ENCODE measurements at places on chromosomes 3 and 15. TPM values are rescaled to one million over a fixed set of nuclear protein-coding genes. Genes with fewer than 3 reads are reported as not detected.

The APOD gene
- not detected for total RNA-seq

GRCh38 chr3:14363991-14364390, 38.4 kb upstream of the SLC6A6 start:
- no peak for DNase-seq

DNA sequence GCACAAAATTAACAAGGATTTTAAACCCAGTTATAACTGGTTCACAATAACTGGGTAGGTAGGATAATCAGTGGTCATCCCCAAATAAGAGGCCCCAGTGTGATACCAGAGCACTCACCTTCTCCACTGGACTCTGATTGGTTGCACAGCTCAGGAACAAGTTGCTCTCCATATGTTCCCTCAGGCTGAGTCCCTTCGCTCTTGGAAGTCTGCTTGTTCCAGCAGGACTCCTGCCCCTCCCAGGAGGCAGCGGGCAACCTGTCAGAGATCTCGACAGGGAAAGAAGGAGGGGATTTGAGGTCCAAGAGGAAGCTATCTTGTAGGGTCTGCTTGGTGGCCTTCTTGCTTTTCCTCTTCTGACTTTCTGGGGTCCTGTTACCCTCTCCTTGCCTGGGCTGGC, 51.6 kb upstream of the HEG1 start:
- DNase-seq, result peak; percentile 18

- DNase-seq, result no peak
Measured at GRCh38 chr15:96047255-96047931, 283.1 kb upstream of the NR2F2 start.

DNA sequence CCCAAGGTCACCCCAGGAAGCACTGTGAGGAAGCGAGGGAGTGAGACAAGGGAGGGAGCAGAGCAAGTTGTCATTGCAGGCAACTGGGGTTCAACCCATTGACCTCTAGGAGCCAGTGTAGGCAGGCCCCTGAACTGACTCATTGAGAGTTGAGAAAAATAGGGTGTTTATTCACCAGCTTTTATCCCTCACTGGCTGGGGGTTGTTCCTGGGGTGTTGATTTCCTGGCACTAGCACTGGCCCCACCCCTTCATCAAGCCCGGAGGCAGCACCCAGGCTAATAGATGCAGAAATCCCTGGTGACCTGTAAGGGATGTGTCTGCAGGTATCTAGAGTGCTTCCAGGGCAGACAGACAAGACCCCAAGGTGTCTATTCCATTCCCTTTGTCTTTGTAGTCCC, 183.9 kb downstream of the ARRDC4 start:
- DNase-seq, result no peak

- DNase-seq, result no peak
Measured at GRCh38 chr3:185759512-185759911, 65.3 kb downstream of the IGF2BP2 start.

- DNase-seq, result no peak
Measured at GRCh38 chr15:91887921-91888373, 34.4 kb downstream of the SLCO3A1 start.

DNA sequence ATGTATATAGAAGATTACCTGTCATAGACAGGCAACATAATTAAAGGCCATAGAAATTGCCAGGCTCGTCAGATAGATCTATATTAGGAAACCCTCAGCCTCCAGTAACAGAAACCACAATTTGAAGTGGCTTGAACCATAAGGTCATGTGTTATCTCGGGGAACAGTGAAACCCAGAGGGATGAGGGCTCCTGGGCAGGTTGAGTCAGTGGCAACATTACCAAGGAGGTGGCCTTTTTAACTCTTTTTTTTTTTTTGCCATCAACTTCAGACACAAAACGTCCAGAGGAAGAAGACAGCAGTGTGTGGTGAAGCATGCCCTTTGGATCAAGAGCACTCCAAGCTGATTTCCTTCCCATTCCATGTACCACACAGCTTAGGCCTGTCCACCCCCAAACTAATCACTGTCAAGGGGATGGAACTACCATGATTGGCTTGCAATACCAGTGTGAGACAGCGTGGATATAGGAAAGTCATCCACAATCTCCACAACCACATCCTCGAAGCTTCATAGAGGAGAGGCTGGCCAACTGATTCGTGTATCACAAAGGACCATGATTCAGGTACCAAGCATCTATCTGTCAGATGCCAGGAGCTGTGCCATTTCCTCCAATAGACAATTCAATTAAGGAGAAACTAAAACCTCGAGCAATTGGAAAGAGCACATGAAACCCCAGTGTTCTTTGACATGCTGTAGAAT, 999 bp upstream of the KIF7 start:
- no peak for DNase-seq

The AGBL1 gene
- not detected for total RNA-seq

DNA sequence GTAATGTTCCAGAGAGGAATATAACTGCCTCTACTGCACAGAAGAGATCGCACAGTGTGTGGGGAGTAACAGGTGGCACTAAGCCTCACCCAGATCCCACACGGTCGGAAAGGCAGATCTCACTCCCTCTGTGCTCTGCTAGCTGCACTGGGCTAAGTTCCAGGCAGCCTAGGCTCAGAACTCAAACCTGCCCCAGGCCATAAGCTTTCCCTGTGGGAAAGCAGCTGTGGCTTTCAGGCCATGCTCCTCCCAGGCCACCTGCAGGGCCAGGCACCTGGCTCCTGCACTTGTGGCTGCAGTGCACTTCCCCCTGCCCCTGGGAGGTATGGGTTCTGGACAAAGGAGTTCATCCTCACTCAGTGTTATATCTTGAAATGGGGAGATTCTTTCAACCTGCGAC, 27.5 kb downstream of the PCCB start:
- no peak for DNase-seq

GRCh38 chr15:78232951-78233350, 1.4 kb downstream of the ACSBG1 start:
- no peak for DNase-seq

DNA sequence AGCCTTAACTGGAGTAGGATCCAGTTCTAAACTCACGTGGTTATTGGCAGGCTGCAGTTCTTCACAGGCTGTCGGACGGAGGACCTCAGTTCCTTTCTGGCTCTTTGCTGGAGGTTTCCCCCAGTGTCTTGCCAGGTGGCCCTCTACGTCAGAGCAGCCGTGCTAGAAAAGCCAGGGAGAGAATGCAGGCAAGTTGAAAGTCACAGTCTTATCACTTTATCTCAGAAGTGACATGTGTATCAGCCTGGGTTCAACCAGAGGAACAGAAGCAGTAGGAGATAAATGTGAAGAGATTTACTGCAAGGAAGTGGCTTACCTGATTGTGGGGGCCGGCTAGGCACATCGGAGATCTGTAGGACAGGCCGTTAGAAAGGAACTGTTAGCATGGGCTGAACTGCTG, 125.3 kb upstream of the BNIP2 start:
- peak; percentile 59 for DNase-seq

The SATB1 gene
- total RNA-seq, result 273 TPM

The PRICKLE2 gene
- not detected for total RNA-seq

DNA sequence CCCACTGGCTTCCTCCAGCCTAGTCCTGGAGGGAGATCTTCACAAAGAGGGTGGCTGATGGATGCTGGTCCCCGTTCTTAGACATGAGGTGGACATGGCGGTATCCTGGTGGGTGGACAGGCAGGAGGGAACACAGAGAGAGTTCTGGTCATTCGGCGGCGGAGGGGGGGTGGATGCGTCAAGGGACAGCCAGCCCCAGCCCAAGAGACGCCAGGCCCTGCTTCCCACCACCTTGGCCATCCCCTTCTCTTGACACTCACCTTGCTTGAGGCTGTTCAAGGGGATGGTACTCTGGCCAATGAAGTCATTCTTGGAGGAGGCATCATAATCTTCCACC, 17.1 kb downstream of the VILL start:
- DNase-seq, result no peak

The LEKR1 gene
- 0.68 TPM for total RNA-seq

DNA sequence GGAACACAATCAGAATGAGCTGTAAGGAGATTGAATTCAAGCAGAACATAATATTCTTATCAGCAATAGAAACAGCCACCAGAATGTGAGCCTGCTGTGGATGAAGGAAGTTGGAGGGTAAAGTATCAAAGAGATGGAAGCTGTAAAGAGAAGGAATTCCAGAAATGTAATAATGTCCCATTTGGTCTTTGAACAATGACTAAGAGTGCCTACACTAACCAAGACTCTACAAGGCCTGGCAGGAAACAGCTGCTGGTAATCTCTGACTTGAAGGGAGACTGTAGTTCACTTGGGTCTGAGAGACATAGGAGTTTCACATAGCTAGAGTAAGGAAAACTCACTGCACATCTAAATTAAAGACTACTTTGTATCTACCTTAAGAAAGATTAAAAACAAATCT, 1176.0 kb upstream of the ALCAM start:
- no peak for DNase-seq

The FBN1 gene
- 0.81 TPM for total RNA-seq

- no peak for DNase-seq
Measured at GRCh38 chr3:185796431-185797107, 28.3 kb downstream of the IGF2BP2 start.

GRCh38 chr3:55144015-55144673, 216.3 kb upstream of the LRTM1 start:
- DNase-seq, result no peak

The DYNC1LI1 gene
- 33.4 TPM for total RNA-seq

- DNase-seq, result no peak
Measured at GRCh38 chr15:71054286-71054952, 60.9 kb upstream of the THSD4 start.
